Cardiac septum (tissue), 1 donor: ENCODE measurements at places on chromosomes 1 and 21. TPM values are rescaled to one million over a fixed set of nuclear protein-coding genes. Genes with fewer than 3 reads are reported as not detected.
A peak's percentile ranks its signal among the peaks of the same experiment; 100 is the strongest.

- DNase-seq = no peak
These were observed 97.8 kb upstream of the LPGAT1 start for GRCh38 chr1:211928290-211928801.

DNA sequence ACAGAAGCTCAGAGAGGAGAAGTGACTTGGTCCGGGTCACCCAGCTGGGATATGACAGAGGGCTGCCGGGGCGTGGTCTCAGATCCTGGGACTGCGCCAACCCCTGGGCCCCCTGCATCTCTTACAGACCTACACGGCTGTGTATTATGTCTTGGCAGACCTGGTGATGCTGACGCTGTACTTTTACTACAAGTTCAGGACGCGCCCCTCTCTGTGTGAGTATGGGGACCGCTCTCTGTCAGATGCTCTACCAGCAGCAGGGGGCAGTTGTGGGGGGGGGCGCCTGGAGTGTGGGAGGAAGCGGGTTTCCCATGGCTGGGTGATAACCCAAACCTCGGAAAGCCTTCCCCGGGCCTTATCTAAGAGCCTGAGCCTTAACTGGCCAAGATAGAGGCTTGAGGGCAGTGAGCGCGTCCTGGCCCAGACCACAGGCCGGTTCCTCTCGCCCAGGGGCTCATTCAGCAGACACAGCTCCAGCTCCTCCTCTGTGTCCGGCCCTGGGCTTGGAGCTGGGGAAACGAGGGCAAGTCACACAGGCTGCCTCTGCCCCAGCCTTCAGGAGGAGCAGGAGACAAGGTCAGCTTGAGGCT lies 13.3 kb downstream of the SLC66A1 start:
- DNase-seq = no peak

- no peak for DNase-seq
These were observed 1.6 kb downstream of the NFIA start for GRCh38 chr1:61083807-61084440.

GRCh38 chr21:33414926-33415325 lies 11.7 kb downstream of the IFNGR2 start:
- no peak for DNase-seq

GRCh38 chr1:6391951-6392808 lies 1.4 kb downstream of the ACOT7 start:
- no peak for DNase-seq

DNA sequence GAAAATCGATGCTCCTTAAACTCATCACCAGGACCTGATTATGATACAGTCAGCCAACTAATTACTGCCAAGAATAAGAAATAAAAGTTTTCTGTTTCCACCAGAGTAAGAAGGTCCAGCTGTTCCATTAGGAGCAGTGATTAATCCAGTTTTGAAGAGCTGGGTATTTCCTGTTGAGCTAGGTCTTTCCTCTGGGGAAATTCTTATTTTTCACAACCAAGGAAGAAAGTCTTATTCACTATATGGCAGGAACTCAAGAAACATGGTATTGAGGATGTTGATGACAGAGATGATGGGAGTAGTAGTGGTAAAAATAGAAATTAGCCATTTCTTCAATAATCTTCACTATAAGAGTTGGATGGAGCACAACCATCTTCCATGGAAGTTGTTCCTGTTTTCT lies 374.6 kb upstream of the RUNX1 start:
- no peak for DNase-seq

GRCh38 chr1:201329801-201330200 lies 46.5 kb downstream of the PKP1 start:
- peak; percentile 69 for DNase-seq

DNA sequence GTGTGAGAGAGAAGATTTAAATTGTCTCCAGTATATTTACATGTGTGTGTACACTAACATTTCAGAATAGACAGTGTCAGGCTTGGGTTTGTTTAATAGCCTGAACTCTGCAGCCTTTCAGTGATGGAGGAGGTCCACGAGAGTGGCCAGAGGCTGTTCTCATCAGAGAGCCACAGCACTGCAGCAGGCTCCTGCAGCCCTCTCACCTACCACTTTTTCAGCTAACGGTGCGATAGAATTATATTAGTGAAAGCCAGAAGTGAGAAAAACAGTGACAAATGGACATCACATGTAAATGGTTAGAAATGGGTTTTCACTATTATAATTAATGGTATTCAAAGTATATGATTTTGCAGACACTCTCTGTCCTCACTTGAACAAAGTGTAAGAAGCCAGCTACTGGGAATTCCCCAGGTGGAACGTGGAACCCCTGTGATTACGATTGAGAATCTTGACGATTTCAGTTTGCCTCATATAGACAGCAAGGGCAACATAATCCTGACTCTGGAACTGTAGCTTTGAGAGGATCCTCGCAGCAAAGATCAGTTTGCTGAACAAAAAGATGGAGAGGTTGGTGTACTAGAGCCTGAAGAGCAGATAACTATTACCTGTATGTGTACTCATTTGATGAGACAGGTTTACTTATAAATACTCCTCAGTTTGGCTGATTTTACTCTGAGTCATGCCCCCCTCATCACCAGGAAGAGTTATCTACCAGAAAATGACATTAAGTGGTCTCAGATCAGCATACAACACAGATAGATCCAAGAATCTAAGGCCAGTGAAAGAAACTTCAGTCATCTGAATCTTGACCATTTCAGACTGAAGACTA lies 31.4 kb downstream of the IFI16 start:
- DNase-seq = no peak

- DNase-seq = no peak
These were observed 19.7 kb upstream of the SFT2D2 start for GRCh38 chr1:168206111-168206510.

- peak; percentile 59 for DNase-seq
These were observed 25.5 kb downstream of the TNR start for GRCh38 chr1:175717610-175718540.

DNA sequence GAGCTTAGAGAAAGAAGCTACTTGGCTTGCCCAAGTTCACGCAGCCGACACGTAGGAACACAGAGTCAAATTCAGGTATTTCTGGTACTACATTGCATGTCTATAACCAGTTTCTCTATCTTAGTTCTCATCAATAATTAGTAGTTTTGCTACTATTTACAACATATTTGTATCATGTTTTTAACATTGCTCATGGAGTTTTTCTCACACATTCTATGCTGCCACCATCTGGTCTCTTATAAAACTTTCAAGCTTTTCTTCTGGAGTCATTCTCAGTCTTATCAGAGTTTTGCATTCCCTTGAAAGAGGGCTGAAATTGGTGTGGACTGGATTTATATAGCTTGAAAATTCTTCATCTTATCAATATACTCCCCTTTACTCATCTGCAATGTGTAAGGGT lies 118.8 kb upstream of the PALMD start:
- no peak for DNase-seq

- no peak for DNase-seq
These were observed 129.2 kb downstream of the CLIC6 start for GRCh38 chr21:34797921-34798535.

GRCh38 chr1:58287894-58288623 lies 258.5 kb downstream of the OMA1 start:
- no peak for DNase-seq

GRCh38 chr1:3130268-3130667 lies 61.3 kb downstream of the PRDM16 start:
- DNase-seq = no peak

DNA sequence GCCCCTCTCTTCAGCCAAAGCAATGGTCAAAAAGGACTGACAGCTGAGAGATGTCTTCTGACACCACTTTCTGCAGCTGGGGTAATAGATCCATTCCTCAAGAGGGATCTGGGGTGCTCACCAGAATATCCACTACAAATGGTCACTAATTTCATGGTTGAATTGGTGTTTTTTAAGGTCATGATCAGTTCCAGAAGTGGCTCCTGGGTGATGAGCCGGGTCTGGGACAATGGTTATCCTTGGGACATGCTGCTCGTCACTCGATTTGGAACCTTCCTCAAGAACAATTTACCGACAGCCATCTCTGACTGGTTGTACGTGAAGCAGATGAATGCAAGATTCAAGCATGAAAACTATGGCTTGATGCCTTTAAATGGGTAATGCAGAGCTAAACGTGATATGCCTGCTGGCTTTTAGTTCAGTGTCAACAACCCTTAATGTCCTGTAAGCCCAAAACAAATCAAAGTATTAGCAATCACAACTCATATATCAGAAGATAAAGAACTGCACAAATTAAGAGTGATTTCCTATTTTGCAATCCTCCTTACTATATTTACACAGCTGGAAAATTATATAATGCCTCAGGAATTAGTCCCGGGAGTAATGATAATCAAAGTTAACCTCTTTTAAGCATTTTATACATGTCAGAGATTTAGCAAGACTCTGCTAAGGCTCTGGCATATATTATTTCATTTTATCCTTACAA lies 20.1 kb downstream of the FMO3 start:
- no peak for DNase-seq

- DNase-seq = peak; percentile 63
These were observed 67.5 kb downstream of the TRIM11 start for GRCh38 chr1:228339059-228339704.

DNA sequence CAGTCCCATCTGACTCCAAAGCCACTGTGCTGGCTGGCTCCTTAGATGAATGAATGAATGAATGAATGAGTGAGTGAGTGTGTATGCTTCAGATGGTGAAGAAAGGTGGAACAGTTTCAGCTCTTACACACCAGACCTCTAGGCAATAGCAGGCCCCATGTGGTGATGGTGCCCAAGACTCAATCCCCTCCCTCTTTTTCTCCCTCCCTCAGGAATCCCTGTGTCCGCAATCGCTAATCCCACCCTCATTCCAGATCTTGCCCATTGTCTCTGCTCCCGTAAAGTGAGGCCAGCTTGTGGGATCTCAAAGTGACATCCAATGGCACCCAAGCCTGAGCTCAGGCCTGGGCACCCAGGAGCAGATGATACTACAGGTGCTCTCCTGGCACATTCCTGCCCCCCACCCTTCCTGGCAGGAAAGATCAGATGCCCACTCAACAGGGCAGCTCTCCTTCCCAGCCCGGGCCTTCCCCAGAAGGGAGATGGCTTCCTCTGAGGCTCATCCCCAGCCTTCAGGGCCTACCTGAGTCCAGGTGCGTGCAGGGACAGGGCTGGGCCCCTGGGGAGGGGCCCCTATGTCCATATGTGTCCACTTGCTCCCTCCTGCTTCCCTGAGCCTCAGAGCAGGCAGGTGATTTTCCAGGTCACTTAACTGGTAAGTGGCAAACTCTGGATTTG lies 106.4 kb downstream of the HMGB4 start:
- DNase-seq = peak; percentile 63

- DNase-seq = no peak
These were observed 19.9 kb upstream of the HMGCL start for GRCh38 chr1:23845163-23845562.

DNA sequence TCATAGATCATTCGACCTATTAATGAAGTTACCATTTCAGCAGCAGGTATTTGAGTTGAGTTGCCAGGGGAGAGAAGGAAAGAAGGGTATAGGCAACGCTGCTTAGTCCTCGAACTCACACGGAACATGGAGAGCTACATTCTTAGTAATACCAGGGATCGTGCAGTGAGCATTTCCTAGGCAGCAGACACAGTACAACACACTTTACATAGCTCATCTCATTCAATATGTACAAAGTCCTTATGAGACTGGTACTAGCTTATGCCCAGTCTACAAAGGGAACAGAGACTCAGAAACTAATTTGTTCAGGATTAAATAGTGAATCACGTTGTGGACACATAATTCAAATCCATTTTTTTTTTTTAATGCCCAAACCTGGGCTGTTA lies 25.6 kb downstream of the IRF2BP2 start:
- no peak for DNase-seq

GRCh38 chr21:17921579-17922530 lies 102.7 kb upstream of the C21orf91 start:
- no peak for DNase-seq

C21orf58 gene
- 1.4 TPM for total RNA-seq

SELP gene
- 10.6 TPM for total RNA-seq

FAM167B gene
- total RNA-seq = 5.4 TPM

PRAMEF27 gene
- total RNA-seq = not detected

MROH9 gene
- not detected for total RNA-seq
